DMS79 (cell line): ENCODE measurements at places on chromosomes 2 and 18.

- no peak for DNase-seq
These were observed 30.1 kb downstream of the IDH1 start for GRCh38 chr2:208224802-208225201.

DNA sequence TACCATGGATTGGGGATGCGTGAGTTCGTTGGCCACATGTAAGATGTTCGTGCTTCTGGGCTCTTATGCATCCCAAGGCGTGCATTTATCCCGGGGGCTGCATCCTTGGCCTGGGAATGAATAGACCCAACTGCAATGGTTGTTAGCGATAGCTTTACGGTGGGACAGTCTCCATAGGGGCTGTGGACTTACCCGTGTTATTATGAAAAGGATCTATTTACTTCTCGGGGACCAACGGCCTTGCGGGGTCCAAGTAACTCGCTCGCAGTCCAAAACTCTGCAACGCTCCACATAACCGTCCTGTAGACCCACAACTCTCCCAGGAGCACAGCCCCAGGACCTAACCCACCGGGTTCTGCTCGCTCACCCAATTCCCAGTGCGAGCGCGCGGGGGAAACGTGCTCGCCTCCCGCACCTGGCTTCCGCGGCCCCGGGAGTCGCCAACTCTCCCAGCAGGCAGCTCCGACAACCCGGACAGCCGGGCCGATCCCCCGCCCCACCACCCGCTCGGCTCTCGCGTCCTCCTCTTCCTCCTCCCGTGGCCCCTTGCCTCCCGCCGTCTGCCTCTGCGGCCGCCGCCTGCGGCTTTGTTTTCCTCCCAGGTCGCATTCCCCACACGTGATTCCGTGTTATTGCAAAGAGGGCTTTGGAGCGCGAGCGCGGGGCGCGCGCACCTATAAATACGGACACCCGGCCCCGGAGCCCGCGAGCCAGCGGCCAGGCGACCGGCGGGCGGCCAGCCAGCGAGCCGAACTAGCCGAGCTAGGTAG, at the start of gene CABLES1:
Gene CABLES1, plus strand, starts transcription at position 706 of the 770 bp plus-strand sequence. CDS start 278 bp downstream, outside the sequence.
- peak; percentile 36 for DNase-seq

DNA sequence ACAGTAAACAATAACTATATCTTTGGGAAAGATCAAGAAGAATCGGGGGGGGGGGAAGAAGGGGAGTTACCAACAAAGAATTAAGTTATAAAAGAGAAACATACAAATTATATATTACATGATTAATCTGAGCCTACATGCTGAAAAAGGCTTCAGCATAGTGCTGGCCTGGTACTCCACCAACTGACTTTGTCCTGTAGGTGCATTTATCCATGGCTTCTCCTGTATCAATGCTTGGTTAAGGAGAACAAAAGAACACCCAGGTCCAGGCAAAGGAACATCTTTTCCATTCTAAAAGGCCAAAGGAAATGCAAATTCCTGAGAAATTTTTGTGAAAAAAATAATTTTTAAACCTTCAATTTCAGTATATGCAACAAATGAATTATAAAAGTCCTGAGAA, 24.2 kb downstream of the RPRD1A start:
- no peak for DNase-seq

DNA sequence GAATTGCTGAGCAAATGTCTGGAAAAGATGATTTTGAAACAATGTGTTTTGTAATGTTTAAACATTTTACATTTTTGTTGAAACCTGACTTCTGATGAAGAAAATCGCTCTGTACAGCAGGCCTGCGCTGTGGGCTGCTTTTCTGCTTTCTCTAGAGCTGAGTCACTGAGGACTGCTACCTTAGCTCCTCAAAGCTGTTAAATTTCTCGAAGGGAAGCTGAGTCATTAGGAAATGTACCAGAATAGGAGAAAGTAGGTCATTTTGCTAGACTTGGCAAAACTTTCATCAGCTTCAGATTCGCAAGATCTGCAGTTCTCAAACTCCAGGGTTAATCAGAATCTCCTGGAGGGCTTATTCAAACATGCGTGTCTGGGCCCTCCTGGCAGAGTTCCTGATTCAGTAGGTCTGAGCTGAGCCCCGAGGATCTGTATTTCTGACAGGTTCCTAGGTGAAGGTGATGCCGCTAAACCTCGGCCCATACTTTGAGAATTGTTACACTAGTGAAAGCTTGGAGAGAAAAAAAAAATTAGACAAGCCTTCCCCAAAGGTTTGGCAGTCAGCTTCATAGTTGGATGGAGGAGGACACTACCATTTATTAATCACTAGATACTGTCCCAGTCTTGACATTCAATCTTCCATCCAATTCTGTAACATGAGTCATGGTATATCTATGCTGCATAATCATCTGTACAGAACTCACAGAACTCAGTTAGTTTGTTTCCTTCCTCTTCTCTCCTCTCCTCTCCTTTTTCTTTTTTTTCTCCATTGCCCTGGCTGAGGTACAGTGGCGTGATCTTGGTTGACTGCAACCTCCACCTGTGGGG, 297.6 kb downstream of the PARD3B start:
- no peak for DNase-seq

DNA sequence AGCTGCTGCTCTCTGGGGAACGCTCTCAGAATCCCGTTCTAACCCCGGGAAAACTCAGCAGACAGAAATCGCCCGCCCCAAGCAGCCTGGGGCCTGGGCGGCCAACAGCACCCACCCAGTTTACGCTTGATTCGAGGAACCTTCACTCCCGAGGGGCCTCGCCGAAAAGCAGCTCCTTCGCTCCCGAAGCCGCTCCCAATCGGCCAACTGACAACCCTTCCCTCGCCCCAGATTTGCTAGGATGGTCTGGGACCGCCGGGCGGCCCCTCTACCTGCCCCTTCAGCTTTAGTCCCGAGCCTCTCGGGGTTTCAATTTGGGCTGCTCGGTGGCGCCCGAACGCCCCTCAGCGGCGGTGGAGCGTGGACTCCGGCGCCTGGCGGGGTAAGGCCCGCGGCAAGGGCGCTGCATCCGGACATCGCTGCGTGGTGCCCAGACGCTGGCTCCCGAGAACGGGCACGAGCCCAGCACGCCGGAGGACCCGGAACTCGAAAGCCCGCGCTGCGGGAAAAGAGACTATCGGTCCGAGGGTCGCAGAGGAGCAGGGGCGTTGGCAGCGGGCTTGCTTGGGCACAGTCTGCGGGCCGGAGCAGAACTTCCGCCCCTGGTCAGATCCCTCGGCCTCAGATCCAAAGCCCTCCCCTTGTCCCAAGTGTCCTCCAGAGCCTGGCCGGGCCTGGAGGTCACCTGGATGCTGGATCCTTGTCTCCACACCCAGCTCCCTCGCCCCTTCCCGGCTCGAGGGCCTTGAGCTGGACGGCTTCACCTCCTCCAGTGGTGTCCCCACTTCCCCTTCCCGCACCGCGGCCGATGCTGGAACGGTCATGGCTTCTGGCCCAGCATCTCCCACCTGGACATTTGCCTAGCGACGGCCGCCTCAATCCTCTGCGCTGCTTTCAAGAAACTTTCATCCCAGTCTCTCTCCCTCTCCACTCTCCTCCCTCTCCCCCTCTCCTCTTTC, 3.0 kb upstream of the OTX1 start:
- peak; percentile 4 for DNase-seq
